ENCODE measurements at places on chromosomes 12 and 14. TPM values are rescaled to one million over a fixed set of nuclear protein-coding genes. Genes with fewer than 3 reads are reported as not detected.

Gene PTHLH
- 0.88 TPM for total RNA-seq

Gene C12orf60
- 1.8 TPM for total RNA-seq

Gene ARG2
- total RNA-seq, result 16.0 TPM

Gene AKAP5
- 0.59 TPM for total RNA-seq

Gene CD27
- not detected for total RNA-seq

Gene ACRBP
- not detected for total RNA-seq

Measured in RPMI7951 (cell line).